ENCODE measurements at places on chromosomes 11 and 22.

DNA sequence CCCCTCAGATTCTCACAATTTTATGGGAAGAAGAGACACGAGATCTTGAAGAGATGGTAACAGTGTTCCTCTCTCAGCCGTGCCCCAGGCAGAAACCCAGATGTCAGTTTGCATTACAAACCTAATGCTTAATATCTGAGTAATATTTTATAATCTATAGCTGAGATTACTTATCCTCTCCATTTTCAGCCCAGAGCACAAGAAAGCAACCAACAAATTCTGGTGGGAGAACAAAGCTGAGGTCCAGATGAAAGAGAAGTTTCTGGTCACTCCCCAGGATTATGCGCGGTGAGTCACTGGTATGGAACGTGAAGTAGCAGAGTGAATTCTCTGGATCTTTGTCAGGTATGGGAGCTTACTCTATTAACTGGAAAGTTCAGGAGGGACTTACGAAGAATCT is 884 bp downstream of the CENATAC start:
- no peak for DNase-seq

GRCh38 chr11:44754876-44755555 is 28.3 kb downstream of the TSPAN18 start:
- no peak for DNase-seq

DNA sequence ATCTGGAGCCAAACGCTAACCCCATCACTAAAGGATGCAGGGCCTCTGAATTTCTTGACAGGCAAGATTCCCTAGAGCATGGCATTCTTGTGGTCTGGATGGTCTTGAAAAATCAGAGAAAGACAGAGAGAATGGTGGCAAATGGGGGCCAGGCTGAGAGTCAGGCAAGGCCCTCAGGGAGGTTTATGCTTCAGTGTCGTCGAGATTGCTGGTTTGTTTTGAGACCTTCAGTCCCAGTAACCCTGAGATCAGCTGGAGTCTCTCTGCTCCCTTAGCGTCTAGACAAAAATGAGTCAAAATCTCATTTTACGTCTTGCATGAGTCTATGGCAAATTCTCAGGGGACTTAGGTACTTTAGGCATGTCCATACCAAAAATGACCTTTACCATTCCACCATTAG is 539.3 kb downstream of the SOX6 start:
- no peak for DNase-seq

DNA sequence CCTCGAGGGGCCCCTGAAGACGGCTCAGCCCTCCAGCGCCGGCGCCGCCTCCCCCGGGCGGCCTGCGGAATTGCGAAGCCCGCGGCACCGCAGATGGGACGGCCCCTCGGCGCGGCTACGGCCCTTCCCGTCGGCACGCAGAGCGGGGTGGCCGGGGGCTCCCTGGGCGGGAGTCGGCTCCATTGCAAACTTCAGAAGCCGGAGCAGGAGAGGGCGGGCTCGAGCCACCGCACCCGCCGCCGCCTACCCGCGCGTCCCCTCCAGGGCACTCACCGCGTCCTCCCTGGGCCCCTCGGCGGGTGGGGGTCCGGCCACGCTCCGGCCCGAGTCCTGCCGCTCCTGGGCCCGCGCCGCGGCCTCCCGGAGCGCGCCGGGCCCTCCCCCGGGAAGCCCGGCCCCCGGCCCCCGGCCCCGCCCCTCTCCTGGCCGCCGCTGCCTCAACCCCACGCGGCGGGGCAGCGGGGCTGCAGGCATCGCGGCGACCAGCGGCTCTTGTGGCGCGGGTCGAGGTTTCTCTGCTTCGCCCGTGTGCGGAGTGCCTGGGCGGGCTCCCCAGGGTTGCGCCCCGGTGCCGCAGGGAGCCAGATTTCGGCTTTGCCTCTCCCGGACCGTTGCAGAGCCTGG is at the start of gene PACSIN3:
PACSIN3 (minus strand) TSS at position 359 of the 624 bp plus-strand sequence. CDS start 3,707 bp downstream, outside the sequence.
- peak; percentile 23 for DNase-seq

Measured in stimulated activated CD8-positive, alpha-beta memory T cell treated with anti-CD3 and anti-CD28 coated beads, Interleukin-2, amount 100 ng/mL, for 48 hours (primary cell).